ENCODE measurements at places on chromosomes 2 and 18.

- peak; percentile 88 for DNase-seq
Observed at GRCh38 chr2:236871500-236872001, 214.1 kb upstream of the COPS8 start.

- DNase-seq: no peak
Observed at GRCh38 chr18:58394046-58394445, 234.8 kb downstream of the ALPK2 start.

- no peak for DNase-seq
Observed at GRCh38 chr2:15729709-15730544, 138.3 kb downstream of the DDX1 start.

DNA sequence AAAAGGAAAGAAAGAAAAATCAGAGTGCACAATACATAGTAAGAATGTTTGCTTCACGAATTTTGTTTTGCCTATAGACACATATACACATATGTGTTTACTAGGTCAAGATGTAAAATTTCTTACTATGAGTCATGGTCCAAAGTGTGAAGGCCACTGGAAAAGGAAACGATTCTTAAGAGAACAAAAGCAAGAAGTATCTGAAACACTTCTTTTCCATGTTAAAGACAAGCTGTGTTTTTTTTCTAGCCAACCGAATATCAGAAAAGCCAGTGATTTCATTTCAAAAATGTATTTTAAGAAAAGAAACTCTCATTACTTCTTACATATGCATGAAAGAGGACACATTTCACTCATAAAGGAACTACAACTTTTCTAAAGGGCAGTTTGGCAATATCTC, 24.9 kb downstream of the PECR start:
- no peak for DNase-seq

DNA sequence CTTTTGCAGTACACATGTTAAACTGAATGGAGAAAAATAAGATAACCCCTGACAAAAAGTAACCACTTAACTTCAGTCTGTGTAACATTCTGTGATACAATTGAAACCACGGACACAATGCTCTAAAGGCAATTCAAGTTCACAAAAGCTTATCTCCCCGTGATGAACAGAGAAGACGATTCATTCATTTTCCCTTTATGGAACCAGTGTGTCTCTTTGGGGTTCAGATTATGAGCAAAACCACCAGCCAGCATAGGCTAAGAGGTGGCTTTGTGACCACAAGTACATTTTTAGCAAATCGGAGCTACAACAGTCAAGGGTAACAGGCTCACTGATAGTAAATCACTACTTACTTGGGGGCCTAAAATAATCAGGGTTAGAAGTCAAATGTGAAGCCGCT, 120.6 kb upstream of the SMAD7 start:
- no peak for DNase-seq

GRCh38 chr2:150122156-150122555, 365.3 kb downstream of the RND3 start:
- DNase-seq: no peak

- no peak for DNase-seq
Observed at GRCh38 chr18:35451032-35451431, 46.7 kb downstream of the INO80C start.
